HFFc6 (cell line): ENCODE measurements at places on chromosomes 2 and 18.

DNA sequence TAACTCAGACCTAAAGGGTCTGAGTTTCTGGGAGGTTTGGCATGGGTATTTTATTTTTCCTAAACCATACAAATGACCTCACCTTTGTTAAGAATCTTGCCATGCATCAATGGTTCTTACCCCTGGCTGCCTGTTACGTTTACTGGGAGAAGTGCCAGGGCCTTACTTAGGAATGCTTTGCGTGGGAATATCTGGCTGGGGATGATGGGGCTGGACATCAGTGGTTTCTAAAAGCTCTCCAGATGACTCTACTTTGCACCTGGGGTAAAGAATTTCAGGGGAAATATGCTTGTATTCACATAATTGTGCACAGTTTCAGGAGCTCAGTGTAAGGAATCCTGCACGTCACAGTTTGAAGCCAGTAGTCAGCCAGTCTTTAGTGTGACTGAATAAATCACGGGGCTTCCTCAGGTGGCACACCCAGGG is 18.2 kb upstream of the DAW1 start:
- DNase-seq = no peak

DNA sequence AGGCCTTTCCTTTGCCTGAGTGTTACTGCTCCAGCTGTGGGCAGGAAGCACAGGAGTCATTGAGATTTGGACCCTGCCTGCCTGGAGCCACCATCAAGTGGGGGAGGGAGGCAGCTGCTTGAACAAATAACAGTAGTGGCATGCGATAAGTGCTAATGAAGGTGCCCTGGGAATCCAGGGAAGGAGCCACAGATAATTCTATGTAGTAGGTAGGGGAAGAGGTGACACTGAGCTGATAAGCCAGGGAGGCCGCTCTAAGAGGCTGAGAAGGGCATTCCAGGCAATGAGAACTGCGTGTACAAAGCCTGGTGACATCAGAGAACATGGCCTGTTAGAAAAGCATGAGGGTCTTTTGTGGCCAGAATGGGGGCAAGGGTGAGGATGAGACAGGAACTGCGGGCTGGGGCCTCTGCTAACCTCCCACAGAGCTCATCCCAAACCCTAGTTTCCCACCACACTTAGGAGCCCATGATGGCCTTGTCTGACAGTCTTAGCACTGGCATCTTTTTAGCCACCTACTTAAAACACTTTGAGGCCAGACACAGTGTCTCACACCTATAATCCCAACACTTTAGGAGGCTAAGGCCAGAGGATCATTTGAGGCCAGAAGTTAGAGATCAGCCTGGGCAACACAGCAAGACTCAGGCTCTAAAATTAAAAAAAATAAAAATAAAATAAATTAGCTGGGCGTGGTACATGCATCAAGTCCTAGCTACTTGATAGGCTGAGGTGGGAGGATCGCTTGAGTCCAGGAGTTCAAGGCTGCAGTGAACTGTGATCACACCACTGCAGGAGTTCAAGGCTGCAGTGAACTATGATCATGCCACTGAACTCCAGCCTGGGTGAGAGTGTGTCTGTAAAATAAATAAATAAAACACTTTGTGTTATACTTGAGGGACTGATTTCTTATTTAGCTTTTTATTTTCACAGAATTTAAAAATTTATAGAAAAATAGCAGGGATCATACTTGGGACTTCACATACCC is 58.9 kb downstream of the TET3 start:
- no peak for DNase-seq

DNA sequence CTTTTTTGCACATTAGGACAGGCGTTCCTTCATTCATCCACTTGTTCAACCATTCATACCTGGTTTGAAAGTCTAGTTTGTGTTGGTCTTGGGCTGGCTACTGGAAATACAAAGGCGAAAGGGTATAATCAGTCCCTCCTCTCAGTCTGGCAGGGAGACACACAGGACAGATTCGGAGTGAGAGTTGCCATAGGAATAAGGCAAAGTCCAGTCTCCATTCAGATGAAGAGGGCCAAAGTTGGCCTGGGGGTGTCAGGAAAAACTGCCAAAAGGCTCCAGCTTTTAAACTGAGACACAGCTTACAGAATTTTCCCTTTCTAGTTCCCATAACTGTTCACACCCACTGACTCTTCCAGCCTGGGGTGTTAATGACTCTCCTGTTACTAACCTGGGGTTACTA is 96.3 kb upstream of the AQP4 start:
- no peak for DNase-seq

DNA sequence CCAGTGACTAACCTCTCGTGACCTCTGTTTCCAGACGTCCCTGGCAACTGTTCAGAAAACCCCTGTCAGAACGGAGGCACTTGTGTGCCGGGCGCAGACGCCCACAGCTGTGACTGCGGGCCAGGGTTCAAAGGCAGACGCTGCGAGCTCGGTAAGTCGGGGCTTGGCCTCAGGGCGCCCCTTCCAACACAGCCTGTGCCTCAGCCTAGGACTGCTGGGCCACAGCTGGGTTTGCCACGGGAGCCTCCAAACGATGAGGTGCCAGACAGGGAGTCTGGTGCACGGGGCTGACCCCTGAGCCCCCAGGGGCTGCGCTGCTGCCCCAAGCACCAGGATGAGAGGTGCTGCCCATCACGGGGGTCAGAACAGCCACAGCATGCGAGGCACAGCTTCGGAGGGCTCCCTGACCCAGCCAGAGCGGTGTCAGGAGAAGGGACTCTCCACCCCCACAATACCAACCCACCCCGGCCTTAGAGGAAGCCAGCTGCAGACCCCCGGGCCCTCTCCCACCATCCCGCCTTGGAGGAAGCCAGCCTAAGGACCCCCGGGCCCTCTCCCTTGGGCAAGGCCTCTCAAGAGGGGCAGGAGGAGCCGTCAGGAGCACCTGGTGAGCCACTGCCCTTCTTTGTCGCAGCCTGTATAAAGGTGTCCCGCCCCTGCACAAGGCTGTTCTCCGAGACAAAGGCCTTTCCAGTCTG is 20.3 kb downstream of the MTERF4 start:
- no peak for DNase-seq

DNA sequence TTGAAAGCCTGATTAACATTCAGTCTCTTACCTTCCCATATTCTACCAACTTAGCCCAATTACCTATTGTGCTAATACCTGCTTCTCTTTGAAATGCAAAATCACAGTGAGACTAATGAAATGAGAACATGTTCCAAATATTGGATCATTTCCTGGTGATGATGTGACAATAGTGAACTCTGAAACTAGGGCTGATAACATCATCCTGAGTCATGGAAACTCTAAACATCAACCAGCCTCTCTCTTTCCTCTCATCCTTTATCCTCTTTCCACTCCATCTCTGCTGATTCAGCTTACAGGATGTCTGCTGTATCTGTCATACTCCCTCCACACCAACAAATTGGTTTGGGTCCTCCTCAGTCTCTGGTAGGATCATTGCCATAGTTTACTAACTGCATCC is 98.8 kb upstream of the NCKAP5 start:
- DNase-seq = peak; percentile 87

- DNase-seq = peak; percentile 5
Measured at GRCh38 chr18:46481847-46482245, 175.2 kb downstream of the LOXHD1 start.

GRCh38 chr2:67845621-67846369 is 217.0 kb downstream of the C1D start:
- DNase-seq = no peak

DNA sequence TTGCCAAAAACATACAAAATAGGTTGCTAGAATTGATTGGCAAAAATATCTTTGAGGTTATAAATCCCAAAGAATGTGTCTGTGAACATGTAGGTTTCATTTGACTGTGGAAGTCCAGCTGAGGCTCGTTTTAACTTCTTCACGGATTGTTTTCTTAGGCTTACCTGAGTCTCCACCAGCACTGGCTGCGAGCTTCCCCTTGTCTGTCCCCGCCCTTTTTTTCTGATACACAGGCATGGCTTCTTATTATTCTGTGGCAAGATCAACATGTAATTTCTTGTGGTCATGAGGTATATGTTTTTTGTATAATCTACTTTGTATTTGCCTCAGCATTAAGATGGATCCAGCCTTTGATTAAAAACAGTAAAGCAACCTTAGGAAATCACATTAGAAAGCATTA is 7.2 kb upstream of the SLC40A1 start:
- no peak for DNase-seq

- no peak for DNase-seq
Measured at GRCh38 chr2:172969609-172970008, 106.0 kb upstream of the MAP3K20 start.

DNA sequence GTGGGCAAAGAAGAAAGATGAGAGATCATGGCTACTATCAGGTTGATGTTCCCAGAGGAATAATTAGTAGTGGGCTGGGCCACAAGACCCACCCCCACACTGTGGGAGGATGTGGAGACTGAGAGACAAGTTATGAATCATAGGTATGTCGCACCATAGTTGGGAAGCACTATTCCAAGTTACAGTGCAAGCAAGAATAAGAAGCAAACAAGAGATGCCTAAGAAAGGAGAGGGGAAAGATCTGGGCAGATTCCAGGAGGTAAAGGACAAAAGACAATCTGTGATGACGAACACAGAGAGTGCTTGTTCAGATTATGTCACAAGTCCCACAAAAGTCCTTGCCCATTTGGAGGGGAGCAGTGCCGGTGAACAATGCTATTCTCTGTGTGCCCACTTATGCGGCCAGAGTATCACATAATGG is 56.6 kb downstream of the FAM228A start:
- peak; percentile 12 for DNase-seq

DNA sequence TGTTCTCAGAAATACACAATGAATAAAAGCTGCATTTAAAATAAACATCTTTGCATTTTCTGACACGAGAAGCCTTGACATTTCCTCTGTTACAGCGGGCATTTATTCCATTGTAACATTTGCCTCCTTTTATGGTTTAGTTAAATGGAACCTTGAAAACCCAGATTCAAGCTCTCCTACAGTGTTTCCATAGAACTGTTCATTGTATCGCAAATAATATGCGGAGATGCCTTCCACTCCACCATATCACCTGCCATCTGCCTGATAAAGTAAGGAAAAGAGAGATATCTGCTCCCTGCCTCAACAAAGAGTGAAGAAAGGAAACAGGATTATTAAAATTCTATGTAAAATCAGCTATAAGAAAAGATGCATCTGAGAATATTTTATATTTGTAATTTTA is 69.8 kb downstream of the CDH19 start:
- DNase-seq = no peak

DNA sequence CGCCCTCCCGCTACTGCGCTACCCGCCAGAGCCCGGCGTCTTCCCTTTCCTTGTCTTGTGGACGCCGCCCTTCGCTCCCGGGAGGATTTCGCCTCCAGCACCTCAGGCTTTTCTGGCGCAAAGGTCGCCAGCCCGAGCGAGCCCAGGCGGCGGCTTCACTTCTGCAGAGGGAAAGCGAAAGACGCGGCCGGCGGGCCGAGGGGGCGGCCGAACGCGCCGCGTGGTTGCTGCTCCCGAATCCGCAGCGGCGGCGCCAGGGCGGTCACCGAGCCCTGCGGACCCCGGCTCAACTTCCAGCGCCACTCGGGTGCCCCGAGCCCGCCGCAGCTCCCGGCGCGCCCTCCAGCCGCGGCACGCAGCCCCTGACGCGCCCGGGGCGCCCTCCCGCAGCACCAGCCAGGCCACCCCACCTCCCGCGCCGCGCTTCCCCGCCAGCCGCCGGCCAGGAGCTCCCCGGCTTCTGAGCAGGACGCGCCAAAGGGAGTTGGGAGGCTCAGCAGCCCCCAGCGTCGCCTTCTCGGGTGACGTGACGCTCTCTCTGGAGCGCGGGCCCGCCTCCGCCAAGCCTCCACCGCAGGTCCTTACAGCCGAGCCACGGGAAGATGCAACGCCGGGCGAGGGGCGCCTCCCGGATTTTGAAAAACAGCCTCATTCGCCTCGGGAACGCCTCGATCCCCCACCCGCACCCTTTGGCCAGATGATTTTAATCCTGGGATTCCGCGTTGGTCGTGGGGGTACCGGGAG is 84.9 kb upstream of the EPB41L3 start:
- no peak for DNase-seq

DNA sequence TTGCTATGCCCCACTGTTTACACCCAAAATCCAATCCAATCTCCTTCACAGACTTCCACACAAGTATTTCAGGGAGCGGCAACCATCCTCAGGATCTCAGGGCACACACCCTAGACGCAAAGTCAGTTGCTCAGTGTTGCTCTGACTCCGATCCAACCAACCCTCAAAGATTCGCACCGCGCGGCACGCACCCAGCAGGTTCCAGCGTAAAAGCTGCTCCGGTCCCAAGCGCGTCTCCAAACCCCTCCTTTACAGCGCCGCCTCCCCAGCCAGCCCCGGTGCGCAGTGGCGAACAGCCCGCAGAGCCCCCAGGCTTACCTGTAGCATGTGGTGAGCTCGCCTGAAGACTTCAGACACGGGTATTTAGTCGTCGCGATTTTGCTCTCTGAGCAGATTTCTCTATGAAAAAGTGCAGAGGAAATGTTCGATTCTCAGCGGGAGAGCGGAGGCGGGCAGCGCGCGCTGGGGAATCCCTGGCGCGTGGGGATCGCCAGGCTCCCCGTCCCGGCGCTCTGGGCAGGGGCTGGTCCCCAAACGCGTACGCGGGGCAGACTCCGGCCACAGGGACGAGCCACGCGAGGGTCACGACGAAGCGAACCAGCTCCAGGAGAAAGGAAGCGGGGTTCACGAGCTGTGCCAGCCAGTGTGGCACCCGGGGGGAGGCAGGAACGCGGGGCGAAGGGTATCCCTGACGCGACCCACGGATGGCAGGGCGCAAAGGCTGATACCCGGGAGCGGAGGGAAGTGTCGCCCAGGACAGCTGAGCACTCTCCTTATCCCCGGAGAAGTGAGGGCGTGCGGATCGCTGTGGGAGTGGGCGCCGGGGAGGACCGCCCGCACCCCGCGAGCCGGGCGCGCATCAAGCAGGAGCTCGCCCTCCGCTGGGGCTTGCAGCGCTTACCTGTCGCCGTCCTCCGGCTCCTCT is 650 bp downstream of the CCBE1 start:
- peak; percentile 45 for DNase-seq

GRCh38 chr2:50529600-50530218 is 502.2 kb downstream of the NRXN1 start:
- DNase-seq = peak; percentile 49

GRCh38 chr2:37555457-37555856 is 116.0 kb downstream of the CDC42EP3 start:
- no peak for DNase-seq

DNA sequence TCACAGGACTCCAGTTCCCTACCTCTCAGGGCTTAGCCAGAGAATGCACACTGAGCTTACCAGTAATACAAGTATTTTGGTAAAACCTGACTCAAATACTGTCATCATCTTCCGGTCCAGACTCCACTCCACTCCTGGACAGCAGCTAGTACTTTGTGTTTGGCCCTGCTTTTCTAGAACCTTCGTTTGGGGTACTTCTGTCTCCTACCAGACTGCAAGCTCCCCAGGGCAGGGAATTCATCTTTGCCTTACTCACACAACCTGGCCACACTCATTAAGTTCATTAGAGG is 108.9 kb upstream of the CDC42EP3 start:
- peak; percentile 65 for DNase-seq

GRCh38 chr2:178858896-178859625 is 51.8 kb upstream of the TTN start:
- no peak for DNase-seq

GRCh38 chr2:85421260-85422071 is 3.0 kb downstream of the SH2D6 start:
- DNase-seq = no peak

DNA sequence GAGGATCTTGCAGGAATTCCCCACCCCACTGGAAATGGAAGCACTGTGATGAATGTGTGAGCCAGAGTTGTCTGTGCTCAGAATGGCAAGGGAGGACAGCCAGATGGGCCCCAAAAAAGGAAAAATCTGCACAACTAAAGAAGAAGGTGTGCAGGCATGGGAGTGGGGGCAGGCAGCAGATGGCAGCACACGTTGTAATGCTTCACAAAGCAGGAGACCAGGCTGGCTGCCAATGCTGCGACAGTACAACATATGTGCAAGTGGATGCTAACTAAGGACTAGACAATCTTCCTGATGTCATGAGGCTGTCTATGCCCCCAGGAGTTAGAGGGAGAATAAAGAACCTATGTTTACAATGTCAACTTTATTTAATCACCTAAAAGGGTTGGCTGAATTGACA is 27.2 kb downstream of the ST6GAL2 start:
- DNase-seq = no peak
